ENCODE measurements at places on chromosomes 3 and 15.

DNA sequence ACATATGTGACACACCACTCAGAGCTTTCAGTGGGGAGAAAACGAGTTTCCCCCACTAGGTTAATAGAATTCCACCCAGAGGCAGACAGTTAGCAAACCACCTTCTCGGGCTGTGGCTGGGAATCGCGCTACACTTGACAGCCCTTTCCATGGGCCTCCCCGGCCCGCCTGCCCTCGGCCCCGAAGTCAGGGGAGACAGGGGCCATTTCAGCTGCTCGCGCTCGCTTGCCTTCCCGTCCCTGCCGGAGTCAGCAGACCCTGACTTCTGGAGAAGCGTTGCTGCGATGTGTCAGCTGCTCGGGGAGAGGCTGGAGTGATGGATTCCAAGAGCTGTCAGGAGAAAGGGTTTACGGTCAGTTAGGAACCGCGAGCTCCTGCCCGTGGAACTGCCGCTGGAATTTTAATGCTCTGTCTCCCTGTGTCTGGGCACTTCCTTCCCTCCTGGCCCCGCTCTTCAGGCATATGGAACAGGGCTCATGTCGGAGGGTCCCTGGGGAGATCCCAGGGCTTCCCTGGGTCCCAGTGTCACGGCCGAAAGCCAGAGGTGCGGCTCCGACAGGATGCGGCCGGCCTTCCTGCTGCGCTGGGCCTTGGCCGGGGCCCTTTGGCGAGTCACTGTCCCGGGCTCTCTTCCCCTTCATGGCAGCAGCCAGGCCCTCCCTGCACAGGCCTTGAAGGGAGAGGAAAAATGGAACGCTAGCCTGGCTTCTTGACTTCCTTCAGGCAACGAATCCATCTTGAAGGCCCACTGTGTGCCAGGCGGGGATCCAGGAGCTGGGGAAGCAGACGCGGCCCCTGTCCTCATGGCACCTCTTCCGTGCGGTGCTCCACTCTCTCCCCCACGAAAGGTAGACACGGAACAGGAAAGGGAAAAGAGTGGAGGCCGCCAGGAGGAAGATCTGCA is 38.4 kb upstream of the VPS8 start:
- DNase-seq, result no peak

- no peak for DNase-seq
Measured at GRCh38 chr3:132720228-132720627, 2.0 kb downstream of the NPHP3 start.

DNA sequence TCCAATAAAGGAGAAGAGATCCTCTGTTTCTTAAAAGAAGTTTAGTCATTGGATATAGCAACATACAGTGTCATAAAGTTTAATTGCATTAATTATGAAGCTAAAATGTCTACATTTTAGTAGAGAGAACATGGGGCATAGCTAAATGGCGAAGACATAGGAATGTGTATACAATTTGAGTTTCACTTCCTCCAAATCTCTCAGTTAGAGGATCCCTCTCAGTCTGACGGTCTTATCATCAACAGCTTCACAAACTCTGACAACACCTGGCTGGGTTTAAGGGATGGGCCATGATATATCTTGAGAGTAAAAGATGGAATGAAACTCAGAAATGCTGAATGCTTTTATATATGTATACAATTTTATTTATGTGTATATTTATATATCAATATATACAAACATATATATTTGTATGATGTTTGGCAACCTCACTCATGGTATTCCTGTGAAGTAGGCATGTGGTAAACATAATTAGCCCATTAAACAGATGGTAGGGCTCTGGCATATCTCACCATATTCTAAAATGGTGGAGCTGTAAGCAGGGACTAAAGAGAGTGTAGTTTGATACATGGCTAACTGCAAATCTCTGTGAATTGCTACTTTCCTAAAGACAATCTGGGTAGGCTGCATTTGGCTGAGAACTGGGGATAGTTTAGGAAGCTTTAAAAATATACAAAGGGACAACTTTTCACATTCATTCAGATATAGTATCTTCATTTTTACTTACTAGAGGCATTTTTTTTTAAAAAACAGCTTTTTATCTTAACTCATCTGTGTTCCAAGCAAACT is 111.6 kb downstream of the TIGIT start:
- DNase-seq, result no peak

DNA sequence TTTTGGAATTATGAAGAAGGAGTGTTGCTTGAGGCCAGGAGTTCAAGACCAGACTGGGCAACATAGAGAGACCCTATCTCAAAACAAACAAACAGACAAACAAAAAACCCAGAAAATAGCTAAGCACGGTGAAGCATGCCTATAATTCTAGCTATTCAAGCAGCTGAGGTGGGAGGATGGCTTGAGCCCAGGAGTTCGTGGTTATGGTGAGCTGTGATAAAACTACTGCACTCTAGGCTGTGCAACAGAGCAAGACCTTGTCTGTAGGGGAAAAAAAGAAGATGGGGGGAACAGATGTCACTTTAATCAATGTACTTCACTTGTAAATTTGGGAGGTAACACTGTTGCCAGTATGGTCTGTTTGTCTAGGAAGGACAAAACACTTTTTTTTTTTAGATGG is 18.7 kb upstream of the EOMES start:
- DNase-seq, result no peak

DNA sequence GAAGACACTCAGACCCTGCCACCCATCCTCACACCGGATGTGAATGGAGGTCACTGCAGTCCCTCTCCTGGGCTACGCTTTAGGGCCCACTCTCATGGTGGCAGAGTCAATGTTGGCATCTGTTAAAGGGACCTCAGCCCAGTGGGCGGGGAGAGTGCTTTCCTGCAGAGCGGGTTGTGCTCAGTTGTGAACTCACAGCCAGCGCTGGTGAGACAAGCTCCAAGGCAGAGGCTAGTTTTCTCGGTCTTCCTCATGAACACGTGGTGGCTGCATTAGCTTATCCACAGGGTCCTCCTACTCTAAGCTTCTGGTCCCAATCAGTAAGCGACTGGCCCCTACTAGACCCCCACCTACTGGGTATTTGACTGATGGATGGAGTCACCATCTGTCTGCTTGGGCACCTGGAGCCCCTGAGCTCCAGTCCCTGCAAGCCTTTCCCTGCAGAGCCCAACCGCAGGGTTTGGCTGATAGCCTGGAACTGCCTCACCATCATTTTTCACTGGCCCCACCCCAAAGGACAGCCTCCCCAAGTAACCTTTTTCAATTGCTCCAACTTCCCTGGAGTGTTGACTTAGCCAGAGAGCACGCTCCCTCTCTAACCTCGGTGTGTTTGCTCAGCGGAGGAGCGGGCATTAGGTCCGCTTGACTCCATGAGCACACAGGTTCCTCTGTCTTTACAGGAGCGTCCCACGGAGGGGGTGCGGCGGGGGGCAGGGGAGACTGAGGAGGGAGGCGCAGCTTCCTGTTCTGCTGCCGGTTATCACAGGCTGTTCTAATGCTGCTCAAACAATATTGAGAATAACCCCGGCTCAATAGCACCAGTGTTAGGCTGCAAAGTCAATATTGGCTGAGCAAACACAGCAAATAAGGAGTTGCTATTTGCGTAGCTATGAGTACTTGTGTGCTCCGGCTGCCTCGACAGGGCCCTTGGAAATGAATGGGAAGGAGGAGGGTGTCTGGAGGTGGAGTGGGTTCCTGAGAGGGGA is 141.7 kb downstream of the RPLP1 start:
- no peak for DNase-seq

DNA sequence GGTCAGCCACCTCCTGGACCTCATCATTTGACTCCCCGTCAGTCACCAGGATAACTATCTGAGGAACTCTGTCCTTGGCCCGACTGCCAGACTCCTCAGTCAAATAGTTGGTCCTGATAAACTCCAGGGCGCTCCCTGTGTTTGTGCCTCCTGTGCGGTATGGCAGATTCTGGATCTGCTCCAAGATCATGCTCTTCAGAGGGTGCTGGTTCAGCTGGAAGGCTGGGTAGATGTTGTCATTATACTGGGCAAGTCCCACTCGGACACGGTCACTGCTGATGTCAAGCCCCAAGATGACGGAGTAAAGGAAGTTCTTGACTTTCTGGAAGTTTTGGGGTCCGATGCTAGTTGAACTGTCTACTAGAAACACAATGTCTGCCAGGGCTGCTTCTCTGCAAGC is 31.1 kb upstream of the CAPN7 start:
- DNase-seq, result no peak

DNA sequence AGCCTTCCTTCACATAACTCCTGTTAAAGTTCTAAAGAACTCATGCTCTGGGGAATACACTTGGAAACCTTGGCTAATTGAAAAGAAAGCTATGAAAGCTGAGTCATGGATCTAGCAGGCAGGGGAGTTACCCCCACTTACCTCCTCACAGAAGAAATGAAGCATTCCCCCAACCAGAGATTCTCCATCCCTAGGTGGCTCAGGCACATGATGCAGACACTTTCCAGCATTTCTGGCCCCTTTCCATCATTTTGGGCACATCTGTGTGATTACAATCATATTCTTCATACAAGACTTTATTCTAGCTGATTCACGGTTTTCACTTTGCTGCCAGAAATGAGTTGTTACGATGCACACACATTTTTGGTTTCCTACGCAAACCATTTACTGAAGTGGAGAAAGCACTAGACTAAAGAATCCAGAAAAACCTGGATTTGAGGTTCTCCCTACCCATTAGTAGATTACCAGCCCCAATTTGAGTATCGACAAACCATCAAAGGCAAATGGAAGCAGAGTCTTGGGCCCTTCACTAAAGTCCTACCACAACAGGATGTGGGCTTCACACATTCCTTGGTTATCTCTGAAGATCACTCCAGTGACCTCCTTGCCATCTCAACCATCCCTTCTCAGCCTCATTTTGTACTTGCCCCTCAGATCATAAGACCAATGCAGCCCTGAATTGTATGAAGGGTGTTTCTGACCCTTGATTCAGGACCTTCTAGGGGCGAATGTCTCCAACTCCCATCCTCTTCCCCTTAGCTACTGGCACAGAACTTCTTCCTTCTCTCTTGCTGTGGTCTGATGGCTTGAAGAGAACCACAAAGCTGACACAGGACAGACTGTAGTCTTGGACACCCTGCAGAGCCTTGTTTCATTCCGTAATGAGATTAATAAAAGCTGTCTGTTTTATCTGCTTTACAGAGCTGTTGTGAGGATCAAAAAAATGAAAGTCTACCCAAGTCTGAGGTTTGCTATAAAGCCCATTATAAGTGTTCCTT is 42.5 kb upstream of the SNRK start:
- no peak for DNase-seq

DNA sequence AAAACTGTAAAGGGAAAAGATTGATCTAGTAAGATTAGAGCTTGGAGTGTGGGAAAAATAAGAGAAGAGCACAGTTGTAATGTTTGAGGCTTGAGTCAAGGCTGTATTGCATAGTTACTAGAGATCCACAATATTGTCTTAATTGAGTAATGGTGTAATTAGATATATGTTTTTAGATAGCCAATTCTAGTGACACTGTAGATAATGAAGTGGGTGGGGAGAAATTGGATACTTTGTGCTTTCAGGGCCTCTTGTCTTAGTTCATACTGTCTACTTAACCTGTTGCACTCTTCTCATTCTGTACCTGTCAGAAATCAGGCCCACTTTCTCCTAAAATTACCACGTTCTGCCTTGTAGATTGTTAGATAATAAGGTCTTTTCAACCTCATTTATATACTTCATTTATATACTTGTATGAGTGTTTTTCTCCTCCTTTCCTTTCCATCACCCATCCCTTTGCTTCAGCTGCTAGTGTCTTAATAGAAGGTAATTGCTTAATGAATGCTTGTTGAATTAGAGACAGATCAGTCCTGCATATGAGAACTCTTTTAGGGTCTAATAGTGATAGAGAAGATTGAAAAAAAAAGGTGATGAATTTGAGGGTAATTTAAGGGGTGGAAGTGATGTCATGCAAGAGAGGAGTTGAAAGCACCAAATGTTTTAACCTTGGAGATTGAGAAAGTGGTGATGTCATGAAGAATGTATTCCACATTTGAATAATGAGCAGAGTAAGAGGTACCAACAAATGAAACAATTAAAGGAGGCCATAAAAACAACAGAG is 32.0 kb downstream of the PIK3CA start:
- DNase-seq, result no peak

DNA sequence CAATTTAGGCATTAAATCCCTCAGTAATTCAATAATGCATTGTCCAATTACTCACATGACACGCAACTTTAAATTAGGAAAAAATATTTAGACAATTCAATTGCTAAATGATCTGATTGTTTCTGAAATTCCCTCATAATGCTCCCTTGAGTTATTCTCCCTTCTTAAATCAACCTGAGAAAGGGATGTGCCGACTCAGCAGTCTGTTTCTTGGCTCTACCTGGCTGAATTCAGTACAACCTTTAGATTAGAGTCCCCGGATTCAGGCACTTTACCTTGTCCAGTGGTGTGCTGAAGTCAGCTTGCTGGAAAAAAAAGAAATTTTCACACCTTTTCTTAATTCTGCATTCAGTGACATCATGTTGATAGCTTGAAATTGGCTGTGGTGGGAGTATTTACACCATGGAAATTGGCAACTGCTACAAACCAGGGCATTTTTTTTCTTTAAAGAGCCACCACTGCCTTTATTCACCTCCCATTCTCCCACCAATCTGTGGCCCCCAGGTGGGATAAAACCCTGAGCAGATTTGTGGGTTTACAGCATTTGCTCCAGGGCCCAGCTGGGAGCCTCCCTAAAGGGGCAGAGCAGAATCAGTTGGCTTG is 20.9 kb upstream of the LOXL1 start:
- no peak for DNase-seq

GRCh38 chr3:191484461-191484860 is 23.5 kb downstream of the PYDC2 start:
- no peak for DNase-seq

- DNase-seq, result no peak
Measured at GRCh38 chr3:194913316-194913715, 227.6 kb downstream of the FAM43A start.

DNA sequence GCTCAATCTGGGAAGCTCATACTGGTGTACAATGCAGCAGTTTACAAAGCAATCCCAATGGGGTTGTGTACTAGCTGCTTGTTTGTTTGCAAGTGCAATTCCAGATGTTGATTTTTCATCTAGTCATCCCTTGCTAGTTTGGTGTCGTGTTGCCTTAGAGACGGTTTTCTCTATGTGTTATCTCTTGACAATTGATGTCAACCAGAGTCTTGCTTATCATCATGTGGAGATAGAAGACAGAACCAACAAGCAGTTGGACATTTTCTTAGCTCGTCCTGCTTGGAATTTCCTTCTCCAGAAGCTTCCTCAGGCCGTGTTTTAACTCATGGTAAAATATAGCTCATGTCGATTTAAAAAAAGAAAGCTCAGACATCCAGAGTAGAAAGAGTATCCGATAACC is 262.0 kb upstream of the KCNH8 start:
- no peak for DNase-seq

All from caudate nucleus (tissue), 63 donors.